Midbrain (tissue), 1 donor: ENCODE measurements at places on chromosomes 5 and 9.

DNA sequence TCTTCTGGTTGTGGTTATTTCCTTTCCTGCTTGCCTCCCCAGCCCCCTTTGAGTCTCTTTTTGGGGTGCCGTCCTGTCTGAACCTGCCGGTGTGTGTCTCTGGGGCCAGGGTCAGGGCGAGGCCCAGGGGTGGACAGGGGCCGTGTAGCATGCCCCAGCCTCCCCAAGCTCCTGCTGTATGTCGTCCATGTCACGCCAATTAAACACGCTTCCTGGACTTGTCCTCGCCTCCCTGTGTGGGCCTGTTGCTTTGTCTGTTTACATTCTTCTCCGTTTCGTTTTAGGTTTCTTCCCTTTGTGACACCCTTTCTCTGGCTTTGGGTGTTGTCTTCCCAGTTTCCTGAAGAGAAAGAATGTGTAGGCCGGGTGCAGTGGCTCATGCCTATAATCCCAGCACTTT is 28.5 kb upstream of the HMCN2 start:
- DNase-seq = no peak

DNA sequence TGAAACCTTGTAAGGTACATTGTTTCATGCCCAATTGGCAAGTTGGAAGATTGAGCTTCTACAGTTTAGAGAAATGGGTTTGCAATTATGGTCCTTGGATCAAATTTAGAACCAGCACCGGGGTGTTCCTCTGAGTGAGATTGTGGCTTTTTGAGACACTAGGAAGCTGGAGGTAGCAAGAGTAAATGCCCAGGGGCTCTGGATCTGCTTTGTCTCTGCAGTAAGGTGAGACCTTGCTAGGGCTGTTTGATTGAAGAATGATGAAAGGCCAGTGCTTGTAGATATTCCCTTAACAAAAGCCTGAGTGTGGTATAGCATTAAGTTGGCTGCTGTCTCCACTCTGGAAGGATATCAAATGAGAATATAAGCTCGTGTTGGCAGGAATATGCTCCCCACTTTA is 36.0 kb downstream of the WWC1 start:
- DNase-seq = no peak

DNA sequence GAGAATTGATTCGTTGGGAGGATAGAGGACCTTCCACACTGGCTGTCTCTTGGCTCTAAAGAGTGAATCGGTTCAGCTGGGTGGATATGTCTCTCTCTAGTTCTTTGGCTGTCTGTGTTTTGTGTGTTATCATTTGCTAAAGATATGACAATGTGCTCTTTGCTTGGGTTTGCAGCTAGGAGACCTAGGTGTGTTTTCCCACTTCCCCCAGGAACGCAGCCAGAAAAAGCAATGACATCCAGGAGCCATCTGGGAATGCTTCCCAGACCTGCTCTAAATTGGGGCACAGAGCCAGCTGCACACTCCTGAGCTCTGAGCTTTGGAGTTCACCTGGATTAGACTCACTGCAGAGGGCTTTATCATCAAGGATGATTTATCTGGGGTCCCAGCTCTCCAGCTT is 12.8 kb upstream of the PDZD2 start:
- DNase-seq = no peak

DNA sequence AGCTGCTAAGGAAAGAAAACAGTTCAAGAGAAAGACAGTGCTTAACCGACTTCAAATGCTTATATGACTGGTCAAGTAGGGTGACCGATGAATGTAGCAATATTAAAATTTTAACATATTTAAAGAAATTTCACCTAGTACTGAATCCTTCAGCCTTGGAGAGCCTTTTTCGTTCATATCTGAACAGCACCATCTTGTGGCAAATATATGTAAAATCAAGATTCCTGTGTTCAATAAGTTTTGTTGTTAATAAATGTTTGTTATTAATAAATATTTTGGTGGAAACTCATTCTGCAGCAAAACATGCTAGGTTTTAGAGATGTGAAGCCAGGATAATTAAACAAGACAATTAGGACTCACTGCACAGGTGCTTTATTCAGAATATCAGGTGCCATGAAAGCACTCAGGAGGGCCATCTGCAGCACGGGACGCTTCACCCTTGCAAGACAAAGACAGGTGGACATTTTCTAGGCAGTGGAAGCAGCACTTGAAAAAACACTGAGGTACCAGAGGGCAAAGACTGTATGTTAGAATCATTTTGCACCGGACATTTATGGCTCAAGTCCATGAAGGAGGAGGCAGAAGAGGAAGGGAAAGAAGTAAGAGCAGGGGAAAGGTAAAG is 15.6 kb downstream of the TICAM2 start:
- DNase-seq = peak; percentile 53

GRCh38 chr9:98226957-98227356 is 28.5 kb downstream of the TBC1D2 start:
- DNase-seq = no peak

DNA sequence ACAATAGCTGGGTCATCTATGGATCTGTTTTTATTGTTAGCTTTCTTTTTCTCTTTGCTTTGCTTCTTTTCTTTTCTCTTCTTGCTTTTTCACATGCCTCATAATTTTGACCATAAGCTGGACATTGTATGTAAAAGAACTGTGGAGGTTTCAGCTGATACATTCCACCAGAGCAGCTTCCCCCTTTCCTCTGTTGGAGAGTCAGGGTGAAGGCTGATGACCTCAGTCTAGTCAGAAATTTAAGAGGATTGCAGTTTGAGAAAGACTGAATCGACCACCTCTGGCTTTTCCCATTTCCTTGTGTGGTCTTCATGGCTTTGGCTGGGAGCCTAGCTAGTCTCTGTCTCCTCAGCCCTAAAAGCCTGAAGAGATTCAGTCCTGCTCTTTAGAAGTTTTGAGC is 42.0 kb downstream of the KCNIP1 start:
- no peak for DNase-seq

DNA sequence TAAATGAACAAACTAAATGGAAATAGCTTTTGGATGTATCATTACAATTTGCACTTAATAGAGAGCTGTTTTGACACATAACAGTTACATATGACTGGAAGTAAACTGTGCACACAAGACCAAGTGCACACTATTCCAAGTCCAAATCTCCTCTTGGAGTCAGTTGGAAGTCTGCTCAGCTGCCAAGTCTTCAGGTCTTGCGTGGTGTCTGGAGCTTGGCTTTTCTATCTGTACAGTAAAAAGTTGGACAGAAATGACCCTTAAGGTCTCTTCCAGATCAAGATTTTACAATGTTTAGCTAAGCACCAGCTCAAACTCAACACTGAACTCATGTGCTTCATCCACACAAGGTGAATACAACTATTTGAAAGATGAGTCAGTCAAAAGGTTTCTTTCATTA is 456.9 kb downstream of the RASEF start:
- no peak for DNase-seq

DNA sequence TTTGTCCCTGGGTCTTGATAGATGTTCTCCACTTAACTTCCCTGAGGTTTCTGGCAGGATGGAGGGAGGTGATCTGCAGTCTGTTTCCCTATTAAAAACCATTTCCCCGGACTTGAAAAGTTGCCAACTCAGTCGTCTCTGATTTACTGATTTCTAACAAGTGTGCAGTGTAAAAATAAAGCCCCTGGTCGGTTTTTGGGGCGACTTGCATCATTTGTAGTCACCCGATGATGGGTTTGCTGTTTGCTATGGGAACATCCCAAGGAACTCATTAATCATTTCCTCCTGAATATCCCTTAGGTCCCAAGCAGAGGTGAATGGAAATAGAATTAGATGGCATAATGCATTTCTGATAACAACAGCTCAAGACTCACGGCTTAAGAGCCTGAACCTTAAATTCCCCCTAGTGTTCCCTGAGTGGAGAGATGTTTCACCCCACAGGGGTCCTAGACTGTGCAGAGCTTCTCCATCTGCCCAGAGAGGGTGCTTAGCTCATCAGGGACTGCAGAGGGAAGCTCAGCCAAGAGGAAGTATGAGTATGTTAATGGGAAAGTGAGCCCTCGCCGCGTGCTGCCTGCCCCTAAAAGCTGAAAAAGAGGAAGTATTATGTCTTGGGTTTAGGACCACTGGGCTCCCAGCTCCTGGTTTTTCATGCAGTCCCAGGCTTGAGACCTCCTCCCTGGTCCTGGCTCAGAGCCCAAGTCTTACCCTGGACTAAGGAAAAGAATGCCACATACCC is 115.1 kb upstream of the DAP start:
- DNase-seq = no peak

DNA sequence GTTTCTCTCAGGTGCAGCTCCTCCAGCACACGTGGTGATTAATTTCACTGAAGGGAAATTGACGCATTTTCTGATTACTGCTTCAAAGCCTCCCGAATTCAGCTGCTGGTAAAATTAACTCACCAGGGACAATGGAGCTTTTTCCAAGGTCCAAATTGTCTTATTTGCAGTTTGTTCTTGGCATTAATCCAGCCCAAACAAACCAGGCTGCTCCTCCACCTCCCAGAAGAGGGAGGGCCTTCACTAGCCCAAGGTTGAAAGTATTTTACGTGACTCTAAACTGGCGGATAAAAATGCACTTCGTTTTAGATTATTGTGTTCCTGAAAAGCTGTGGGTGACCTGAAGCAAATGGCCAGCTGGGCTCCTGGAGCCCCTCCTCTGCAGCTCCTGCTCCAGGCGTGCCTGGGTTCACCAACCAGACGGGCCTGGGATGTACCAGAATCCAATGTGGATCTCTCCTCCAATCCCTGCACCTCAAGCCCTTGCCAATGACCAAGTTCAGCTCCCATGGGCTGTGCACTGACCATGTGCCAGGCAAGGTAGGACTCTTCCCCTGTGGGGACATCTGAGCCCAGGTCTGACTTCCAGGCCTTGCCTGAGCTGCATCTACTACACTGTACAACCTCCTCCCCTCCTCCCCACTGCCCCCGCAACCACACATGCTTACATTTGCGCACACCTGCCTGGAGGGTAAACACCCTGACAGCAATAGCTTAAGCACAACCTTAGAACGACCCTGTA is 193.4 kb downstream of the CDK5RAP2 start:
- DNase-seq = no peak

DNA sequence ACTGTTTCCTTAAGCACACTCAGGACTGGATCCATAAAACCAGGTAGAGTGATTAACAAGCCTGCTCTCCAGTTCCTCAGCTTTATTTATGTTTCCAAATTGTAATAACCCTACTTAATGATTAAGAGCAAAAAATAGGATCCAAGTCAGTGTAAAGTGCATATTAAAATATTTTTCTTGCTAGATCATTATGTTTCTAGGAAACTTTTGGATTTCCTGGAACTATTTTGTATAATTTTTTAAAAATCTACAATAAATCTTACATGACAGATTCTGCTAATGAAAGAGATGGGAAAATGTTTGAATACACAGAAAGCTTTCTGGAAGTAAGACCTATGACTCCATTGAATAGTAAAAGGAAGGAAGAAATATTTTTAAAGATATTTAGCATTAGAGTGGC is 35.5 kb downstream of the BHMT start:
- DNase-seq = no peak

DNA sequence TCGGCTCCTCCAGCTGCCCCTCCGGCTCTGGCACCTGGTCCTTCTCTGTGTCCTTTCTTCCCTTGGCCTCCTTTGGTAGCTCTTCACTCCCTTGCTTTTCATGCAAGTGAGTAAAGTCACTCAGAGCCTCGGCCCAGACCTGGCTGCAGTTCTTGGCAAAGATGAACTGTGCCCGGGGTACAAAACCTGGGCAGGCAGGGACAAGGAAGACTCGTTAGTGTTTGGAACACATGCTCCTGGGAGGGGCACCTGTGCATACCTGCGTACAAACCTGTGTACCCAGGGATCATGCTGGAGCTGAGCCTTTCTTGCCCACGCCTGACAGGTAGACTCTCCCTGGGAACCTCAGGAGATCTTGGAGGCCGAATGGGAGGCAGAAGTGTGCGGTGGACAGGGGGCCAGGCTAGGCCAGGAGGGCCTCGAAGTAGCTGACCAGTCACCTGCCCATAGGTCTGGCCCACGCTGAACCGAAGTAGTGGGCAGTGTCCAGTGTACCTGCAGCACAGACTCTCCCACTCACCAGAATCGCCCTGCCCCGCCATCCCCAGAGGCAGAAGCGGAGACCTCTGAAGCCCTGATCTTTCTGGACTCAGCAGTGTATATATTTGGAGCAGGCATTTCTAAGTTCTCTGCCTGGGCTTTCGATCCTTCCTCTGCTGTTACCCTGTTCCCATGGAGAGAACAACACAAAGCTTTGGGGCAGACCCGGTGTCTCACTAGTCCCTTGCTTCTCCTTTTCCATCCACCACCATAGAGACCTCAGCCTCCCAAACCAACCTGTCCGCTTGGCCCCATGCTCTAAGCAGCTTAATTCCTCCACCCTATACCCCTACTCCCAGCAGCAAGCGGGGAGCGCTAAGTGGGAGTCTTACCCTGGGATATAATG is 41.9 kb upstream of the TESK1 start:
- DNase-seq = no peak

DNA sequence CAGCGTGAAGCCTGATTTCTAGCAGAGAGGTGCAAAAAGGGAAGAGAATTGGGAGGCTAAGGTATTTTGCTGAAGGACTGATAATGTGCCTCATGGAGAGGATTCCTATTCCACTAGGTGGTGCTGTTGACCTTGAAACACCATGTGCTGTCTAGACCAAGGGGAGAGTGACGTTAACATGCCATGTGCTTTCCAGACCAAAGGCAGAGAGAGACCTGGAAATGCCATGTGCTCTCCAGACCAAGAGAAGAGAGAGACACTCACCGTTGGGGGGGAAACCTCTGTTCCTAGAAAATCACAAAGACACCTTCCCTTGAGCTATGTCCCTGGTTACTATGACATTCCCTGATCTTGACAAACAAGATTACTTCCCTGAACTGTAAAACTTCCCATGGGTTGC is 286.0 kb upstream of the TUSC1 start:
- DNase-seq = peak; percentile 11

- no peak for DNase-seq
Observed at GRCh38 chr5:98483301-98483685, 290.2 kb upstream of the RGMB start.

- no peak for DNase-seq
Observed at GRCh38 chr9:86181379-86182315, 77.8 kb downstream of the C9orf153 start.

DNA sequence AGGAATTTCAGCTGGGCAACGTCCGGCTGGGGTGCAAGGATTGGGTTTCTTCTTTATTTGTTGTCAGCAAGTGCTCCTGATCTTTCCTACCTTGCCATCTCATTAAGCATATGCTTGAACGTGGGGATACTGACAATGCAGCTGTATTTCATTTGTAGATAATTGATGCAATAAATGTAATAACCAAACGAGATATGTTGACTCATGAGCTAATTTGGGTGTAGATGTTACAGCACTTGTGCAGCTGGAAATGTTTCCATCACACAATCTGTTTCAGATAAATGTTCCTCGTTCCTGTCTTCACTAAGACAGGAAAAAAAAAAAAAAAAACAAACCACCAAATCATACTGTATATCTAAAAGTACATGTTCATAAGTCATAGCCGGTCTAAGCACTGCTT is 123.8 kb downstream of the DMRT2 start:
- DNase-seq = no peak

DNA sequence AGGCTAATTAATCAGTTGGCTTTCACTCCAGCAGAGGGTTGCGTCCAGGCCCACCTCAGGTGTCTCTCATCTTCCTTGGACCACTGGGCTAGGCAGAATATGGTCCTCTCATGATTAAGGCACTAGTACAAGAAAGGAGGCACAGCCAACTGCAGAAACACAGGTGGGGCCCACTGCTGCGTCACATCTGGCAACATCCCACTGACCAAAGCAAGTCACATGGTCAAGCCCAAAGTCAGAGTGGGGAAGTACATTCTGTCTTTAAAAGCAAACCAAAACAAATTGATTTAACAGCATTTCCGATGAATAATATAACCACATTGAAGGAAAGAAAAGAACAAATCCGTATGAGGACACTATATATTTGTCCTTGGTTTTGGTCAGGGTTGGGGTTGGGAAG is 28.0 kb upstream of the UBTD2 start:
- no peak for DNase-seq

GRCh38 chr5:159878988-159879471 is 37.3 kb upstream of the ADRA1B start:
- DNase-seq = peak; percentile 40
